Stimulated activated CD8-positive, alpha-beta memory T cell treated with anti-CD3 and anti-CD28 coated beads, Interleukin-15, amount 100 ng/mL, for 4 hours (primary cell): ENCODE measurements at places on chromosomes 3 and 15.

DNA sequence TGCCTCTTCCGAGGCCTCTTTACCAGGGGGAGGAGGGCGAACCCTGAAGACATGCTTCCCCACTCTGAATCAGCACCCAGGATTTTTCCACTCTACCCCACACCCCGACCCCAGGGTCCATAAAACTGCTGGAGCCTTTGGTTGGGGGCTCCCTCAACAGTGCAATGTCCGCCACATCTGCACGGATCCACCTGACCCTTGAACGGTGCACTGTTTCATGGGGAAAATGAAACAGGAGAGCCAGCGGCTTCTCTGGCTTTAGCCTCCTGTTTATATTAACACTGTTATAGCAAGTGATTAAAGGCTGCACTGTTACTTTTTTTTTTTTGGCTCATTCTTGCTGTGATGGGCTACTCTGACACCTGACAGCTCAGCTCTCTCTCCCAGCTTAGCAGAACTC, 124.1 kb upstream of the DLG1 start:
- DNase-seq = no peak

DNA sequence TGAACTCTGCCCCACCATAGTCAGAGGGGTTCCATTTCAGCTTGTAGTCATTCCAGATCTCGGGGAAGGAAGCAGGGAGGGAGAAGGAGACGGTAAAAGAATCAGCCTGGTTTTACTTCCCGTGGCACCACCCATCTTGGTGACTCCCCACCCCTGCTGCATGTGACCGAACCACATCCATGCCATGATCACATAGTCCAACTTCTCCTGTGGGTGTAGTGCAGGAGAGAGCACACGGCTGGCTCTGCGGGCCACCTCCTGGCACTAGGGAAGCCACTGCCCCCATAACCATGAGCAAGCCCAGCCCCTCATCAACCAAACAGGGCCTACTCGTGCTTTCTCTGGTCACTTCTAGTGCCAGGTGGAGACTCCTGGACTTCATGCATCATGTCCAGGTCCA, 3.7 kb downstream of the CHRNA3 start:
- DNase-seq = no peak

DNA sequence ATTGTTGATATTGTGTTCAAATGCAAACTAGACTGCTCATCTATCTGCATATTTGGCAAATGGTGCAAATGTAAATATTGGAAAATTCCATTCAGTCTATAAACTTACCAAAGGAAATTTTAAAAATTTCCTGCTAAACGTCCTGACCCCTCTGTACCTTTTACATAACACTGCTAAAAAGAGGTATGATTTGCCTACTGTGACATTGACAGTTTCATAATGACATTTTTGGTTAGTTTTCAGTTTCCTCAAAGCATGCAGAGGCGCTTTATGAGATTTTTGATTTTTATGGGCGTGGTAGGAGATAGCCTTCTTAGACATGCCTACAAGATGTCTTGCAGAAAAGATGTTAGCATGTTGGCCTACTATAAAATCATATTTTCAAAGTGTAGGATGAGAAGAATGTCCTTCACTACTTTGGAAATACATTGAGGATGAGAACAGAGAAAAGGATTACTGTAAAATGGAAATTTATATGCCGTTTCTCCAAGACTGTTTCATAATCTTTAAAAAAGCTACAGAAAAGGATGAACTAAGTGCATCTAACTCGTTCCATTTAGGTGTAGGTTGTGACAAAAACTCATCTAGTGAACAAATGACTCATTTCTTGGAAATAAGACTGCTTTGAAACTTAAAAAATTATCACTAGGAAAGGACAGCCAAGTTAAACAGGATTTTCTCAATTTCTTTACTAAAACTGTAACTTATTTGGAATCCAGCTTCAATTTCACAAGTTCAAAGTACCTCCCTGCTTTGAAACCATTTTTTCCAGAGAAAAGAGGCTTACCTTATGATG, 14.5 kb upstream of the ISLR start:
- DNase-seq = no peak

DNA sequence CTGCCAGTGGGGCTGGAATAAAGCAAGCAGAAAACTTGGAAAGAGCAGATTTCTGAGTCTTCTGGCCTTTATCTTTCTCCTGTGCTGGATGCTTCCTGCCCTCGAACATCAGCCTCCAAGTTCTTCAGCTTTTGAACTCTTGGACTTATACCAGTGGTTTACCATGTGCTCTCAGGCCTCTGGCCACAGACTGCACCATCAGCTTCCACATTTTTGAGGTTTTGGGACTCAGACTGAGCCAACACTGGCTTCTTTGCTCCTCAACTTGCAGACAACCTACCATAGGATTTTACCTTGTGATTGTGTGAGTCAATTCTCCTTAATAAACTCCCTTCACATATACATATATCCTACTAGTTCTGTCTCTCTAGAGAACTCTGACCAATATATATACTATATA, 706.6 kb downstream of the NR2F2 start:
- DNase-seq = no peak

DNA sequence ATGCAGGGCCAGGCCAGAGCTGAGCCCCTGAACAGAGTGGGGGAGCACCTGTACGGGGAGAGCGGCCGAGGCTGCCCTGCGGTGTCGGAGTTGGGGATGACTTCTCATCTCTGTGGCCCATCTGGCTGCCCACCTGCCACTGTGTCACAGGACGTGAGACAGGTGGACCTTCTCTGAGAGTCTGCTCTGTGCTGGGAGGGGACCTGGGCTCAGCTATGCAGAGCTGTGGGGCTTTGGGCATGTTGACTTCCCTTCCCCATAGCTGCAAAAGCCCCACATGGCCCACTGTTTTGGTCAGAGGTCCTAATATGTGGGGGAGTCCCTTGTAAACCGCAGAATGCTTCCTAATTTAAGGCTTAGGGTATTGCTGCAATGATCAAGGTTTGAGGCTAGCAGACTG, 68.0 kb upstream of the TRPM1 start:
- DNase-seq = no peak

- no peak for DNase-seq
These were observed 34.9 kb upstream of the GPR160 start for GRCh38 chr3:170002879-170003278.

- DNase-seq = no peak
These were observed 225.6 kb downstream of the ADAMTS9 start for GRCh38 chr3:64462203-64462602.

DNA sequence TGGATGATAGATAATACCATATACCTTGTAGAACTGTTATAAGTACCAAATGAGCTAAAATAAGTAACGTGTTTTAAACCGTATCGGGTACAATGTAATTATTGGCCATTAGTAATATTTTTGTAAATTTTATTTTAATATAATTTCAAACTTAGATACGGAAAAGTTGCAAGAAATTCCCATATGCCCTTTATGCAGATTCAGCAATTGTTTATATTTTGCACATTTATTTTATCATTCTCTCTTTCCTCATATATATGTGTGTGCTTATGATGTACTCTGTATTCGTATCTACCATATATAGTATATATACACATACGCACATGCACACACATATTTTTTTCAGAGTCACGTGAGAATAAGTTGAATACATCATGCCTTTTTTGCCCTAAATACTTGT, 38.5 kb downstream of the EXOG start:
- no peak for DNase-seq

DNA sequence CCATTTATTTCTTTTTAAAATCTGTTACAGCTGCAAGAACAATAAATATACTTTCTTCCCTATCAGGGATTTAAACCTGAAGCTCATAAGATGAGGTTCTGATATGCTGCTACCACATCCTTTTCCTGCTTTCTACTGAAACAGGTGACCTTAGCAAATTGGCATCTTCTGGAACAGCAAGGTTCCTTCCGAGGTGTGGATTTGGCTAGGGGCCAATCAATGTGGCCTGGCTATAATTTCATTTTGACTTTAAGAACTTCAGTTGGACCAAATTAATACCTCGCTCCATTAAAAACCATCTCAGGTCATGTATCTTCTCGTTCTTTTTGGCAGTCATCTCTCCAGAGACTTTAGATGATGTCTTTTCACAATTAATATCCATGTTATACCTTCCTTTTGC, 53.4 kb upstream of the C3orf80 start:
- no peak for DNase-seq

DNA sequence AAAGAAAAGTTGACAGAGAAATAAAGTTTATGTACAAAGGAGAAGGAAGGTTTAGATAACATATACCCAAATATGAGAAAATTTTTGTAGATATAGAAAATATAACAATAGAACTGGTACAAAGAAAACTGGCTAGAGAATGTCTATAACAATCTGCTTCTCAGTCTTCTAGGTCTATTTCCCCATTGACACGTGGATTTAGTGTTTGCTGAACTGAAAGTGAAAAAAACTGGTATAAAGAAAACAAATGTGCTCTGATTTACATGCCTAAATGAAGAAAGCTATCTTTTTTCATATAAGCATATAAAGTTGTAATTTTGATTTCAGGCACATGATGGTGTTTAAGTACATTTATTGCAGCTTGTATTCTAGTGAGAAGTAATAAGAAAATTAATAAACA, 9.8 kb downstream of the KCNMB2 start:
- no peak for DNase-seq

DNA sequence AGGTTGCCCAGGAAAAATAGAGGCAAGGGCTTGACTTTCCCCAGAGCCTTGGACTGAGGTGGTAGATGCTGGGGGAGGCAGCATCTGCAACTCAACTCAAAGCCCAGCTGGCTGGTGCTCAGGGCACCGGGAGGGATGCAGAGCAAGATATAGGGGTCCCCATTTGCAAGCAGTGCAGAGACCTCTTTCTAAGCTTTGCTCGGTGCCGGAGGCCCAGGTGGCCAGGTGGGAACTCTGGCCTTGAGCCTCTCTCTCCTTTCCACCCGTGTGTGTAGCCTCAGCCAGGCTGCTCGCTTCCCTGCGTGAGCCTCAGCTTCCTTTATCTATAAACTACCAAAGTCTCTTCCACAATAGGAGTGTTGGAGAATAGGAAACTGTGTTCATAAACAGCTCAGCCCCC, 36.5 kb downstream of the SLC6A6 start:
- DNase-seq = no peak
